ENCODE measurements at places on chromosomes 5 and 9.

DNA sequence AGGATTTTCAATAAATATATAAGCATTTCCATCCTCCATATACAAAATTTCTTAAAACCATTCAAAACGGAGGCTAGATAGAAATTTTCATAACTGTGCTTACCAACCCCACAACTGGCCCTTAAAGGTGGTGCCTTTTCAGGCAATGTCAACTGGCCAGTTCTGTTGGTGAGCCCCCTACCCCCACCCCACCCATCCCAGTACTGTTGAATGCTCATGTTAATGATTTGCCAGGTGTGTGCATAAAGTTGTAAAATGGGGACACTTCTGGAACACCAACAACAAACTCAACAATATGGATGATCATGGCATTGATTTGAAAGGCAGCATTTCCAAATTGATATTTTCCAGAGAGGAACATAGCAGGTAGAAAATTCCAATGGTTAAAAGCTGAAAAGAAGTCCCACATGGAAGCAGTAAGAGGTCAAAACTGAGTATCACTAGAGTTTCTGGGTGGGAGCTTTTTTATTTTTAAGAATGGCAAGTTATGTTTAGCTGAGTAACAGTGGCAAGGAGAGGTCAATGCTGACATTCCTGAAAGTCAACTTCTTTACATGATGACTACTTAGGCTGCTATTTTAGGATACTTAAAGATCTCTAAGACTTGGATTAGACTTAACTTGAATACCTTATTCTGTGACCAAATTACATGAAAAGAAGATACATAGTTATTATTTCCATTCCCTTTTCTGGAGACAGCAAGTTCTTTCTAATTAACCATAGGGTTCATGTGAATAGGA lies 2.7 kb downstream of the LEAP2 start:
- DNase-seq = no peak

DNA sequence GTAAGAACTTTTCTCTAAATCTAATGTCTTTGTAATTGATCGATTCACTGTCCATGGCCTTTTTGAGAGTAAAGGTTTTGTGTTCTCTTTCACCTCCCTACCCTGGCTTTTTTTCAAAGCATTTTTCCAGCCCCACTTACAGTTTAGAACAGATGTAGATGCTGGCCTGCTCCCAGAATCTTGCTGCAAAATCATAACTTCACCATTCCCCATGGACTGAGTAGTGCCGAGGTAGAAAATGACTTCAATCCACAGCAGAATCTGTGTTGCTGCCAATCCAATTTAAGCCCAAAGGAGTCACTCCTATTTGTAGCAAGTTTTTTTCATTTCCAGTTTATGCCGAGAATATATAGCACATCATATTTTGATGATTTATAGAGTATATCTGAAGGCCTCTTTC lies 46.5 kb upstream of the CEMIP2 start:
- no peak for DNase-seq

DNA sequence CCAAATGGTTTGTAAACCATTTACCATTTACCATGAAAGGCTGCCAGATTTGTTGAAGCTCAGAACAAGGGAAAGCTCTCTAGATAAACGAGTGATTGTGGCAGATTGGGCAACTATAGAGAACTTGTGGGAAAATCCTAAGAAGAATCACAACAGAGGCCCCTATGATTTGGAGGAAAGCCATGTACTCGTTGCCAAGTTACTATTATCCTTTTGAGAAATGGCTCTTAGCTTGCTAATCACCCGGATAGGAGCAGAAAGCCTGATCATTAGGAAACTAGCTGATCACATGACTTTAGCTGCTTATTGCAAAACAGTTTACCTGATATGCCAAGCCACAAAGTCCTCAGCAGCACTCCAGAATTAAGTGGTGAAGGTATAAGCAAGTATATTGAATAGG lies 23.5 kb upstream of the ATG10 start:
- DNase-seq = no peak

- no peak for DNase-seq
These were observed 272.0 kb downstream of the MAN2A1 start for GRCh38 chr5:109961751-109962150.

DNA sequence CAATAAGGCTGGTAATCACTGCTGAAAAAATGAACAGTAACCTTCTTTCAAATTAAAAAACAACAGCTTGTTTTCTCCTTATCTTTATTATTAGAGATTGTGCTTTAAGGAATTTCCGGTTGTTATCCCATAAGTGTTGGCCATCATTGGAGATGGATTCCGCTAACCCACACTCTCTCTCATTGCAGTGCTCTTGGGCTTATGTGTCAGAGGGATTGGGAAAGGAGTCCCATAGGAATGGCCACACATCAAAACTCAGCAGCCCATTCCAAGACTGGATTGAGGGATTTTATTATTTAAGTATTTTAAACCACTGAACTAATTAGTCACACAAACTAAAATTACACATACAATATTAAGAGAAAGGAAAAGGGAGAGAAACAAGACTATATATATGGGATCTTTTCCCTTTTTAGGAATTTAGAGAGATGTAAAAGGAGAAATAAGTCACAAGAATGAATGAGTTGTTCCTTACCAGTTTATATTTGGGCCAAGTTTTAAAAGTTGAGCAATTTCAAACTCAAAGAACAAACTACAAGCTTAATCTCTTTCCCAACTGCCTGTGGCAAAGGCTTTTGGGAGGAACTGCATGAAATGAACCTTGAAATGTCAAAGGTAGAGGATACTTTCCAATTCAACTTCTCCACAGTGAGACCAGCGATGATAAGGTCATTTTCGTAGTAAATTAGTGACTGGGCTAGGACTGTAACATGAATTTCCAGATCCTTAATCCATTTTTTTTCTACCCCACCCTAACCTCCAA lies 2.4 kb downstream of the SPINK6 start:
- DNase-seq = no peak

- no peak for DNase-seq
These were observed 36.7 kb downstream of the HRH2 start for GRCh38 chr5:175694371-175695160.

- DNase-seq = no peak
These were observed 739 bp downstream of the CARD9 start for GRCh38 chr9:136372561-136373299.

DNA sequence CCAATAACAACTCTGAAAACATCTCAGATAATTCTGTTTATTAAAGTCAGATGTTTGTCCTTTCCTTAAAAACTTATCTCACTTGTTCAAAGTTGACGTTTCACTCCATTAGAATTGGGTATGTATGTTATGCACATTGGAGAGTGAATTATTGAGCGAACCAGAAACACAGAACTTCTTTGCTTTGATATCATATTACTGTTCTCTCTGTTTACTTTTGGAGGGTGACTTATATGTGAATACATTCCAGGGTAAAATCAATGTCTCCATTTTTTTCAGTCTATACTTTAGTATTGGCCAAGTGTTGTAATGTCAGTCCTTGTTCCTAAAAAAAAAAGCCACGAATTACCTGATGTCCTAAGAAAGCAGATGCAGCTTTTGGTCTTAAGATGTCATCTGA lies 307.4 kb downstream of the CSNK1G3 start:
- no peak for DNase-seq

- no peak for DNase-seq
These were observed 235.9 kb downstream of the FER start for GRCh38 chr5:108983461-108984092.

DNA sequence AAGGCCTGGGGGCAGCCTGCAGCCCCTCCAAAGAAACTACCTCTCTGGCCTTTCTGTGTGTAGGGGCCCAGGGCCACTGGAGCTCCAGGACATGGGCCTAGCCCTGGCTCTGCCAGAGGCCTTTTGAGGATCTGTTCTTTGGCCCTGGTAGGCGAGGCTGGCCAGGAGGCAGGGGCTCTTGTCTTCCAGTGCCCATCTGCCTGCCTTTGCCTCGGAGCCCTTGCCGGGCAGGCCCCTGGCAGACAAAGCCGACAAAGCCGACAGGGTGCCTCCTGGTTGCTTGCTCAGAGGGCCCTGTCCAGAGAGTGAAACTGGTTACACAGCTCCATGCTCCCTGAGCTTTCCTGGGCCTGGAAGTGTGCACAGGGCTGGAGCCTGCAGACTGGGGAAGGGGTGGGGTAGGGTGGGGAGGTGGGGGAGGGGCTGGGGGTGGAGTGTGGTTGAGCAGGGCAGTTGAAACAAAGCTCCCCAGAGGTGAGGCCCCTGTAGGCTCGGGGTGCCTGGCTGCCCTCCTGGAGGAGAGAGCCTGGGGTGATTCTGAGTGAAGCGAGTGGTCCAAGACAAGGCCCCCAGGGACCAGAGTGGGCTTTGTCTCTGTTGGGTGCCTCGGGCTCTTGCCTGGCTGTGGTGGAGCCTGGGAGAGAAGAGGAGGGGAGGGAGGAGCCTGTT lies 29.3 kb downstream of the PTPA start:
- peak; percentile 60 for DNase-seq

GRCh38 chr5:31962351-31962751 lies 211.8 kb downstream of the GOLPH3 start:
- DNase-seq = no peak

DNA sequence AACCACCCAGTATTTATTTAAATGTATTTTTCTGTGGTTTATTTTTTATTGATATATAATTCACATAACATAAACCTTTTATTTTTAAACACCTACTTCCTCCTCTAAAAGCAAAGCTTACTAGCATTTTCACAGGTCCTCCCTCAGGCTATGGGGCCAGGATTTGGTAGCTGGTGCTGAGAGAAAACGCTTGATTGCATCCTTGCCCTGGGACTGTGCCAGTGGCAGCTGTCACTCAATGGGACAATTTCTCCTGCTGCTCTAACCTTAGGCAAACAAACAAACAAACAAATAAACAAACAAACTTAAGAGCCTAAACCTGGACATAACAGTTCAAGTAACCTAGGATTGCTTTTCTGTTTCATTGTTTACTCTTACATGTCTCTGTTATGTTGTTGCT lies 102.7 kb downstream of the FOCAD start:
- no peak for DNase-seq

GRCh38 chr9:41229408-41230401 lies 40.6 kb upstream of the ZNG1F start:
- no peak for DNase-seq

GRCh38 chr5:90480699-90481098 lies 6.0 kb downstream of the POLR3G start:
- DNase-seq = no peak

DNA sequence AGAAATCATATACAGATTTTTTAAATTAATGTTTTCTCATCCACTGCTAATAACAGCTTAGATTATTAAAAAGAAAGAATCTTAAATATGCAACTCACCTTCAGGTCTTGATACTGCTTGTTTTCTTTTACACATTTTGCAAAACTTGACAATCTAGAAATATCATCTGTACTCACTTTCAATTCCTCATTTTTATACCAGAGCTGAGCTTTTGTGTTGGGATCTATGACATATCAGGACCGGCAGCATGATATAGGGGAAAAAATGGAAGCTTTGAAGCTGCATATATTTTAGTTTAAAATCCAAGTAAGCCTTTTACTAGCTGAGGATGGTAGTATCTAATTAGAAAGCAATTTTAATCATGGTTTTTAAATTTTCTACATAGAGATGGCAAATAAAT lies 75.7 kb upstream of the SMARCA2 start:
- no peak for DNase-seq

DNA sequence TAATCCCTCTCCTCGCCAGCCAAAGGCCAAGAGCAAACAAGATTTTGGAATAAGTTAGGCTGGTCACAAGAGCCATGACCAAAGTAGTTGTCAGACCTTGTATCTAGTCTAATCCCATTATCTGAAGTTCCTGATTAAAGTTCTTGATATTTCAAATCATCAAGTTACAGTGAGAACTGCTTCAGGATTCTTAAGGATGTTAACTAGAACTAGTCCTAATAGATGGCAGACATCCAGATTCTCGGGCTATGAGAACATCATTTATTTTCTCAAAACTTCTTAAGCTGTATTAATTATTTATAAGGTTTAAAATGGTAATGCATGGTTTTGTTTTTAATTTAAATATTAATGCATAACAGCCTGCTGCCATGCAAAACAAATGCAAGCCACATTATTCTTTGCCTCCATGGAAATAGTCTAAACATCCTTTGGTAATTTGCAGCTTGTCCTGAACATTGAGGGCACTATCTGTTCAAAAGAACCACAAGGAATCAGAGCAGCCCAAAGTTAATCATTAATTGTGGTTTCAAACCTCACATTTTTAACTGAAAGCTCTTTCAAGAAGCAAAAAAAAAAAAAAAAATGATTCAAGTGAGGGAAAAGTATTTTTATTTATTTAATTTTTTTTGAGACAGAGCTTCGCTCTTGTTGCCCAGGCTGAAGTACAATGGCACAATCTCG lies 95.1 kb downstream of the TTC39B start:
- DNase-seq = no peak

DNA sequence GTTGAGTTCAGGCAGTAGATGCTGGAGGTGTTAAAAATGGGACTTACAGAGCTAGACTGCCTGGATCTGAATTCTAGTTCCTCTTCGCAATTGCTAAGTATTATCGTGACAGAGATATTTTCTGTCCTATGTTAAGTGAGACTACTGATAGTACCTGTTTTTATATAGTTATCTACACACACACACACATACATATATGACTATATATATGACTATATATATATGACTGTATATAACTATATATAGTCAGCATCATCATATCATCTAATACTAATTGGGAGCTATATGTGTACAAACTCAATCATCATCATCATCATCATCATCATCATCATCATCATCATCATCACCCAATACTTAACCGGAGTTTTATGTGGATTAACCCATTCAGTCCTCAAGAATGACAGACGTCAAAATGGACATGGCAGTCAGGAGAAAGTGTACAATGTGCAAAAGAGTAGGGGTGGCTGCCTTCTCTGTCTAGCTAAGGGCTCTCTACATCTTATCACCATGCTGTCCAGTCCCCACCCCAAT lies 7.3 kb downstream of the PIK3R1 start:
- DNase-seq = no peak

DNA sequence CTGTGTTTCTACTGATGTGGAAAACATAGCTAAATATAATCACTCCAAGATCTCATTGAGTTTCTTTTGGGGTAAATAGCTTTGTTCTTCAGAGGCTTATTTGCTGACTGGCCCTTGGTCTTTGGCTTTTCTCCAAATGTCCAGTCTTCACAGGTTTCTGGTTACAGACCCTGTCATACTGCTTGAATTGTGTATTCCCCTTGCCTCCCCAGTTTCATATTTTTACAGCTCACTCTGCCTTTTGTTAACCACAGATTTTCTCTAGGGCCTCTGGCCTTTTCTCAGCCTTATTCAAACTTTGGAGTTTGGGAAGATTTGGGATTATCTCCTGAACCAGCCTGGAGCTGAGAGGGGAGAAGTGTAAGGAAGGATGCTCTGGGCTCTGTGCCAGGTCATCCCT lies 23.9 kb downstream of the ISOC1 start:
- DNase-seq = no peak

GRCh38 chr5:14386884-14387624 lies 194.5 kb upstream of the OTULINL start:
- DNase-seq = no peak

- DNase-seq = no peak
These were observed 85.1 kb downstream of the GIN1 start for GRCh38 chr5:103034662-103035392.

- DNase-seq = no peak
These were observed 129.5 kb downstream of the FOXD1 start for GRCh38 chr5:73319036-73319435.

DNA sequence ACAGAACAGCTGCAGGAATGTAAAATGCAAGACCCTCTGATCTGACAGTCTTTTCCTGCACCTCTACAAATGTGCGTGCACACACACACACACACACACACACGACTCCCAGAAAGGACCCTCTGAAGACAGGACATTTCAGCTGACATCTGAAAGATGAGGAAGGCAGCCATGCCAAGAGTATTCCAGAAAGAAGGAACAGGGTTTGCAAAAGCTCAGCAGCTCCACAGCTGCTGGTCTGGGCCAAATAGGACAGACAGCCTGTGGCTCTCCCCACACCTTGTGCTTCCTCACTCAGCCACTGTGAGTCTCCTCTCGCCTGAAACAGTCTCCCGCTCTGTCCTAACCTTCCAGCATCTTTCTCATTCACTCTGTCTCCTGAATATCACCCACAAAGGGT lies 189.0 kb downstream of the PALM2AKAP2 start:
- no peak for DNase-seq
